T-helper 22 cell (primary cell): ENCODE measurements at places on chromosomes 7 and 10.
A peak's percentile ranks its signal among the peaks of the same experiment; 100 is the strongest.

- no peak for DNase-seq
Measured at GRCh38 chr7:5532536-5533335, 109.1 kb upstream of the TNRC18 start.

- no peak for DNase-seq
Measured at GRCh38 chr10:103659674-103660363, 166.3 kb downstream of the NEURL1 start.

DNA sequence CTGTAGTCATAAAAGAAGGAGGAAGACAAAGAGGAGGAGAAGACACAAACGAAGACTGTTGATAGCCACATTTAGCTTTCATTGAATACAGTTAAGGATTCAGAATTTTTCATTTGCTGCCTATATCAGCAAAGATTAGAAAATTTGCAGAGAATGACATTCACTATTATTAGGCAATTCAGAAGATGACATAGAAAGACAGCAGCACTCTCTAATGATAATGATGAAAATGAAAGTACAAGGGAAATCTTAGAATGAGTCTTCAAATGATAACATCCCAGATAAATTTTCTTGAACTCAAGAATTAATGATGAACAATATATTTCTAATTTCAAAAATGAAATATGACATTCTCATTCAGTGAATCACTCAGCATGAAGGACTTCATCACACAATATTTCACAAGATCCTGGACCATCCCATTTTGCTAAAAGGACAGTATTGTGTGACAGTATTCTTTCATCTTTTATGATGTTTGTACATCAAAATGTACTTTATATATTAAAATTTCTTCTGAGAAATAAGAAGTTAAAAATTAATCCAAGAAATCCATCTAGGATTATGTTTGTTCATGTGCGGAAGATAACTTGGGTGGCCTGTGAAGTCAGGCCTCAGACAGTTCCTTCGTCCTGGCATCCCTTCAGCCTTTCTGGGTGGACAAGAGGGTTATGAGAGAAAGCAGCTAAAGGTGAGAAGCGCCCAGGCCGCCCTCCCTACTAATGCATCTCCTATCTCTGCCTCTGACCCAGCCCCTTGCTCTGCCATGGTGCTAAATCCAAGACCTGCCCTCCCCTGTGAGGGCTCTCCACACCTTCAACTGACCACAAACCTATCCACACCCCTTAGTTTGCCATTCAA is 47.4 kb upstream of the CAMK2B start:
- no peak for DNase-seq

- DNase-seq: peak; percentile 70
Measured at GRCh38 chr10:12181065-12181775, 14.5 kb downstream of the NUDT5 start.

DNA sequence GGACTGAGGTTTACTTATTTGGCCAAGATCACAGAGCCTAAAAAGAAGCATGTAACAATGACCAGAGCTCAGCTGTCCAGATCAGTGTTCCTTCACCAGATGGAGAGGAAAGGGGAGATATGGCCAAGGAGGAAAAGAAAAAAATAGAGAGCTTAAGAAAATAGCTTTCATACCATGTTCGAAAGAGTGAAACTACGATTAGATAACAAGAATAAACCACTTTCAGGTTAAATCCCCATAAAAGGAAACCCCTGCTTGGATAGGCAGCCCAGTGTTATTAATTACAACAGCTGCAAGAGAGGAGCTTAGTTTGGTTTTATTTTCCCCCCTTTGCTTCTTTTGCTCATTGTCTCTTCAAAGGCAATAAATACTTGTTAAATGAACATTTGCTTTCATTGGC is 160.8 kb downstream of the ZNF438 start:
- no peak for DNase-seq

GRCh38 chr10:1608408-1608807 is 128.9 kb downstream of the ADARB2 start:
- no peak for DNase-seq

GRCh38 chr10:95437669-95438068 is 123.5 kb downstream of the SORBS1 start:
- DNase-seq: no peak
